Naive thymus-derived CD8-positive, alpha-beta T cell (primary cell): ENCODE measurements at places on chromosomes 11 and 22. TPM values are rescaled to one million over a fixed set of nuclear protein-coding genes. Genes with fewer than 3 reads are reported as not detected.

GRCh38 chr11:97107604-97108003, 717.8 kb downstream of the JRKL start:
- no peak for DNase-seq

GRCh38 chr22:24118689-24119384, 62.5 kb upstream of the SUSD2 start:
- DNase-seq, result no peak

Gene PGA4
- not detected for total RNA-seq

Gene NTM
- not detected for total RNA-seq

- no peak for DNase-seq
Observed at GRCh38 chr22:35274154-35274871, 17.0 kb downstream of the HMGXB4 start.
